Transverse colon (tissue), 4 donors: ENCODE measurements at places on chromosomes 7 and 10.

GRCh38 chr10:95525033-95525418 is 36.1 kb downstream of the SORBS1 start:
- DNase-seq, result no peak

DNA sequence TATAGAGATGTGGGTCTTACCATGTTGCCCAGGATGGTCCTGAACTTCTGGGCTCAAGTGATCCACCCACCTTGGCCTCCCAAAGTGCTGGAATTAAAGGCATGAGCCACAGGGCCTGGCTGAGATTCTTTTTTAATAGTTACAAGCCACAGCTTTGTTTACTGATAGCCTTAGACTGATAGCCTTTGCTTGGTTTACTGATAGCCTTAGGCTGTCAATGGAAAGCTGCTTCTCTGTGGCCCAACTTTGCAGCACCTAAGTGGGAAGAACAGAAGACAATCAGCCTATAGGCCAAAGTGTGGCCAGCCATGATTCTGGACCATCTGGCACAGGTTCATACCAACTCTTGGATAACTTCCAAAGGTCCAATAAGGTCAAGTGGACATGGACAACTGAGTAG is 24.1 kb upstream of the CDCA7L start:
- no peak for DNase-seq

DNA sequence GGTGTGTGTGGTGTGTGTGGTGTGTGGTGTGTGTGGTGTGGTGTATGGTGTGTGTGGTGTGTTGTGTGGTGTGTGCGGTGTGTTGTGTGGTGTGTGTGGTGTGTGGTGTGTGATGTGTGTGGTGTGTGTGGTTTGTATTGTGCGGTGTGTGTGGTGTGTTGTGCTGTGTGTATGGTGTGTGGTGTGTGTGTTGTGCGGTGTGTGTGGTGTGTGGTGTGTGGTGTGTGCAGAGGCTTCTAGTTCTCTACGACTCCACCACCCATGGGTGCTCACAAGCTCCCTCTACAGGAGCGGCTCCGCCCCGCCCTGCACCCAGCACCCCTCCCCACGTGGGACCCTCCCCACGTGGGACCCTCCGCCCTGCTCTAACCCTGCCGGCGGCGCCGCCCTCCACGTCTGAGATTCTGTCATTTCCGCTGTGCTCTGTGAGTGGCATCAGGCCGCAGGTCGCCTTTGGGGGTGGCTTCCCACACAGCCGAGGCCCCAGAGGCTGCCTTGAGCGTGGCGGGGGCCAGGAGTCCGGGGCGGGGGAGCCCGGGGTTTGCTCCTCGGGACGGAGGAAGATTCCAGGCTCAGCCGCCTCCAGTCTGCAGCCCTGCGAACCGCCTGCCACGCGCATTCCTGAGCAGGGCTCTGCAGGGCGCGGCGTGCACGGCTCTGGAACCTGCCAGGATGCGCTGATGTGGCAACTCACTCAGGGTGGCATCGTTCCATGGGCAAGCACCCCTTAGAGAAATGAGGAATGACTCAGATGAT is 37.0 kb upstream of the DNAJB6 start:
- DNase-seq, result no peak

DNA sequence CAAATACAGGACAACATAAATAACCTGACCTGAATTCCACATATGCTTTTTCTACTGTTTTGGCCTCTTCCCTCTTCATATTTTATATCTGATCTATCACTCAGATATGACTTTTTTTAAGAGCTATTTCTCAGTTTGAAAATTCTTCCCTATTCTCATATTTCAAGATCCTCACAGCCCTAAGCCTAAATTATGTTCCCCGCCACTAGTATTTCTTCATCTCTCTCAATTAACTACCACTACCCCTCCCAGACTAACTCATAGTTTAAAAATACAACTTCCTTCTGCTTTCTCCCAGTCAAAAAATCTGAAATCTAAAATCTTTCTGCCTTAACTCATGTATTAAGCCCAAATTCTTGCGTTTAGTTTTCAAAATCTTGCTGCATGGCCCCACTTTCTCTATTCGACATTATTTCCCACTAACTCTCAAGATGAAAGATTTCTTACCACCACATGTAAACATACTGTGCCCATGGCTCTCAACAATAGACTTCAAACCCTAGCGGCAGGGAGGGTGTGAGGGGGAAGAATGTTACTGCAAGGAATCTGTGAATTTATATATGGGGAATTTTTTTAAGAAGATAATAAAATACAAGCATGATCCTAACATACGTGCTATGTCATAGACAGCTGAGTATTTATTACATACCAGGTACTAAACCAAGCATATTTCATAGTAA is 64.6 kb downstream of the TFEC start:
- DNase-seq, result no peak

- DNase-seq, result no peak
These were observed 30.2 kb downstream of the ACADSB start for GRCh38 chr10:123038782-123039631.

DNA sequence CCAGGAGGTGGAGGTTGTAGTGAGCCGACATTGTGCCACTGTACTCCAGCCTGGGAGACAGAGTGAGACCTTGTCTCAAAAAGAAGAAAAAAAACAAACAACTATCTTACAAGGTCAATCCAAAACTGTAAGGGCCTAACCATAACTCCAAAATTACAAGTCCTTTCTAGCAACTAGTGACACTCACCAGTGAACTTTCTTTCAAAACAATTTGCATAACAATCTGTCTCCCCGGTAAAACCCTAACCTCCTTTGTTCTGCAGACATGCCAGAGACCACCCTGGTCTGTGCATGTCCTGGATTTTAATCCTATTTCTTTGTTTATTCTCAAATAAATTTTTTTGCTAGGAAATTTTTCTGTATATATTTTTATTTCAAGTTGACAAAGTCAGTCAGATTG is 68.1 kb downstream of the EXOC6 start:
- DNase-seq, result no peak

GRCh38 chr7:76047305-76047810 is 442 bp downstream of the STYXL1 start:
- DNase-seq, result no peak

DNA sequence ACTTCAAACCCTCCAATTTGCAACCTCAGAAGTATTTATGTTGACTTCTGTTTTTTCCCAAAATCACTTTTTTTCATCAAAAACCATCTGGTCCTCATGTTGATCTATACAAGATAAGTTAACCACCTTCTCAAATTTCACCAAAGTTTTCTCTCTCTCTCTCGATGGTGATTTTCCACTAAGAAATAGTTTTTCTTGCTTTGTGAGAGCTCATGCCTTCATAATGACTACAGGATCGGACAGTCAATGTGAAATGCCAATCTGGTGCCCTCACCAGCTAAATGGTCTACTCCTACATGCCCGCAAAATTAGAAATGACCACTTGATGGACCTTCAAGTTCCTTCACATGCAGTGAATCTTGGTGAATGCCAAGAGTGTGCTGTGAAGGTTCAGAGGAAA is 40.4 kb downstream of the CNNM1 start:
- no peak for DNase-seq

GRCh38 chr7:64308016-64308270 is 5.8 kb upstream of the ZNF736 start:
- peak; percentile 19 for DNase-seq

DNA sequence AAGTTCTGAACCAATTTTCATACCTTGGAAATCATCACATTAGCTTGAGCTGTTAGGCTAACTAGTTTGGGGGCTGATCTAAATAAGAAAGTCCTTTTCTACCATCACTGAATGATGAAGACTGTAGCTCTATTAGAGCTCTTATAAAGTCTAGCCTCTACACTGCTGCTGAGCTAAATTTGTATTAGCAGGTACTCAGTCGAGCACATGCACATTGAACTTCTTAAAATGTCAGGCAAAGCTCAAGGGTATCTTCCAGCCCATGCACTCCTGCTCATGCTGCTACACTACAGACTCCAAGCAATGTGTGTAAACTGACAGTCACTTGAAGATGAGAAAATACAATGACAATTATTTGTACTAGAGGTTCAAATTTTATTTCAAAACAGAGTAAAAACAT is 158.8 kb upstream of the TMEM229A start:
- DNase-seq, result no peak

GRCh38 chr10:11320809-11321520 is 290.5 kb downstream of the USP6NL start:
- no peak for DNase-seq
